Endodermal cell (in vitro differentiated cells): ENCODE measurements at places on chromosomes 5 and 9. TPM values are rescaled to one million over a fixed set of nuclear protein-coding genes. Genes with fewer than 3 reads are reported as not detected.

RNF183 gene
- 0.48 TPM in 1 of 2 replicates, not detected in the other for total RNA-seq

- peak; percentile 71 for DNase-seq
- no peaks in the 10 kb centered on the region for H3K36me3 ChIP-seq
- no peak overlapping the region for H3K27ac ChIP-seq
Observed at GRCh38 chr5:137220523-137220927, 278.6 kb downstream of the SPOCK1 start.

GRCh38 chr5:134019636-134020035 lies 14.9 kb upstream of the VDAC1 start:
- DNase-seq, result no peak
- peaks cover 3% of the 10 kb centered on the region for H3K4me1 ChIP-seq
- H3K36me3 ChIP-seq, result no peaks in the 10 kb centered on the region
- H3K27ac ChIP-seq, result no peak overlapping the region

GRCh38 chr9:117616431-117616831 lies 87.8 kb upstream of the TLR4 start:
- DNase-seq, result no peak
- H3K4me3 ChIP-seq, result no peak overlapping the region
- H3K27me3 ChIP-seq, result no peaks in the 10 kb centered on the region
- H3K4me1 ChIP-seq, result no peaks in the 10 kb centered on the region
- no peaks in the 10 kb centered on the region for H3K36me3 ChIP-seq

ST8SIA4 gene
- total RNA-seq, result 47.0 and 49.4 TPM in 2 replicates

GRCh38 chr5:167899490-167900070 lies 391.9 kb upstream of the WWC1 start:
- no peak overlapping the region for H3K4me3 ChIP-seq
- DNase-seq, result no peak
- no peak overlapping the region for H3K27ac ChIP-seq
- peaks cover 3% of the 10 kb centered on the region for H3K4me1 ChIP-seq
- no peaks in the 10 kb centered on the region for H3K36me3 ChIP-seq

DNA sequence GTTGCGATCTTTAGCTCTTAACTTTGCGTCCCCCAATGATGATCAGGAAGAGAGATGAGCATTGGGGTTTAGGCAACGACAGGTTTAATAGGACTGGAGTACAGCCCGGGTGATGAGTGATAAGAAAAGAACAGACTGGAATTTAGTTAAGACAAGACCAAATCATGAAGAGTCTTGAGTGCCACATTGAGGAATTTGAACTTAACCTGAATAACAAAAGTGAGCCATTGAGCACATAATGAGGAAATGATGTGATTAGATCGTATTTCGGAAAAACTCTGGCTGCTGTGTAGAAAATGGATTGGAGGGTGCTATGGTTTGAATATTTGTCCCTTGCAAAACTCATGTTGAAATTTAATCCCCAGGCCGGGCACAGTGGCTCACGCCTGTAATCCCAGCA lies 83.2 kb upstream of the MELK start:
- H3K4me1 ChIP-seq, result peaks cover 4% of the 10 kb centered on the region
- no peaks in the 10 kb centered on the region for H3K27me3 ChIP-seq
- peaks cover 3% of the 10 kb centered on the region for H3K36me3 ChIP-seq

GRCh38 chr5:67262206-67262605 lies 65.6 kb upstream of the CD180 start:
- DNase-seq, result no peak
- no peaks in the 10 kb centered on the region for H3K36me3 ChIP-seq
- H3K27ac ChIP-seq, result no peak overlapping the region
- no peak overlapping the region for H3K4me3 ChIP-seq
- no peaks in the 10 kb centered on the region for H3K4me1 ChIP-seq
- no peaks in the 10 kb centered on the region for H3K27me3 ChIP-seq

DNA sequence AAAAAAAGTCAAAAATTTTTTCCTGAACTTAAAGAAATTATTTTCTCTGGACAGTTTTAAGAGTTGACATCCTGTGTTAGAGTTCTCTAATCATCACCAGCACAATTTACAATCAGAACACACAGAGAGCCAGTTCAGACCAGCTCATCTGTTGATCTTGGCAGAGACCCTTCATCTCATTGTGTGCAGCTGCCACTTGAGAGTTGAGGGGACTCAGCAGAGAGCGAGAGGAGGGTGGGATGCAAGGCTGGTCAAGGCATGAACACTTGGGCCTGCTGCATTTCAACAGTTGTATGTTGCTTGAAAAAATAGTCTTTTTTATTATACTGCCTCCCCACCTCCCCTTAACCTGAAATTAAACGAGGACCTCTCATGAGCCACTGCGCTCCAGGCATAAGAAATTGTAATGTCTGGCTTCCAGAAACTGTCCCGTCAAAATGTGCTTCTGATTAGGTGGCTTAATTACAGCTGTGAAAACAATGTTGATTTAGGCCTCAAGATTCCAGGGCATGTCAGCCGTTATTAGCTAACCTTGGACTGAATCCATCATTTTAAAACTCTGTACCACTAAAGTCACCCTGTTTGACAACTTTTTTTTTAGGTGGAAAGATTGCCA lies 383.6 kb downstream of the CCDC171 start:
- H3K36me3 ChIP-seq, result no peaks in the 10 kb centered on the region
- H3K4me3 ChIP-seq, result no peak overlapping the region
- no peaks in the 10 kb centered on the region for H3K4me1 ChIP-seq

SHC3 gene
- 1.3 and 1.6 TPM in 2 replicates for total RNA-seq

DNA sequence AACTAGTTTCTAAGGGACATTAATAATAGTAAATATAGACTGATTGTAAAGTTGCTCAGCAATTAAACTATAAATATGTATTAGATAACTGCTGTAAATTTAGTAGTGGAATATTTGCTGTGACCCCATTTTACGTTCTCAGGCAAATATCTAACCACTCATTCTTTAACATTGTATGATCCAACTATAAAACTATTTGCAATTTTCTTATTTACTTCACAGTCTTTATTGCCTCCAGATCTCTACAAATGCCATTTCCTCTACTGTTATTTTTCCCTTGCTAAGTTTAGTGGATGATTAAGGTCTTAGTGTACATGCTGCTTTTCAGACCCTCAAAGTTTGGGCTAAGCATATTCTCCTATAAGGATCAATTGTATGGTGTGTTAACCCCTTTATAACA lies 526.2 kb upstream of the ST8SIA4 start:
- no peak for DNase-seq
- no peaks in the 10 kb centered on the region for H3K4me1 ChIP-seq
- H3K36me3 ChIP-seq, result no peaks in the 10 kb centered on the region
- no peak overlapping the region for H3K27ac ChIP-seq

GRCh38 chr9:123590499-123590898 lies 234.5 kb downstream of the CRB2 start:
- H3K4me1 ChIP-seq, result no peaks in the 10 kb centered on the region
- H3K36me3 ChIP-seq, result no peaks in the 10 kb centered on the region
- no peak overlapping the region for H3K4me3 ChIP-seq
- no peak for DNase-seq
- H3K27ac ChIP-seq, result no peak overlapping the region

DNA sequence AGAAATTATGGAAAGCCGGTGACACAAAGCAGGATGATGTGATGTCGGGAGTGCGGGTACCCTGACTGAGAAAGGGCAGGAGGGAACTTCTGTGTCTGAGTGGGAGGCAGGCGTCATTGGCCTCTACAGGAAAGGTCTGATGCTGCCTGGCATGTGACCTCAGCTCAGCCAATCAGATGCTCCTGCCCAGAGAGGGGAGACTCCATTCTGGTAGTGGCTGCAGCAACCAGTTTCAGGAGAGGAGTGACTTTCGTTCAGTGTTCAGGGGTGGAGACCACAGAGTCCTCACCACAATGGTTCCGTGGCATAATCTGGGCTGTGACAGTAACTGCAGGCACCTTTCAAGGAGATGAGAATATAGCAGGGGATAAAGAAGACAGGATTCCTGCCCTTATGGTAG lies 6.7 kb upstream of the SFXN1 start:
- no peaks in the 10 kb centered on the region for H3K36me3 ChIP-seq
- H3K4me1 ChIP-seq, result peaks cover 9% of the 10 kb centered on the region
- no peaks in the 10 kb centered on the region for H3K27me3 ChIP-seq
- no peak for DNase-seq
- H3K27ac ChIP-seq, result no peak overlapping the region

DNA sequence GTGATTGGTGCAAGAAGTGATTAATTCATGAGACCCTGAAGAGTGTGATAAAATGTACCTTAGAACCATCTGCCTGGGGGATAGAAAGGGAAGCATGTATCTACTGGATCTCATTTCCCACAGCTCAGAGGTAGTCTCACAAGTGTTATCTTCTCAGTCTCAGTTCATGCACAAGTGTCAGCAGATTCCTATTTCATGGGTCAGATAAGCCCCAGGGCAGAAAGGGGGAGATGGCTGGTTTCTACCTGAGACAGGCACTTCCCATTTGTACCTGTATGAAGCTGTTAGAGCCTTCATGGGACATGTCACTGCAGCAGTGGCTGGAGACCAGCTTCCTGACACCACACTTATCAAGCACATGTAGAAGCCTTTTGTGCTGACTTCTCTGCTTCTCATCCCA lies 45.6 kb upstream of the SMIM15 start:
- H3K4me3 ChIP-seq, result no peak overlapping the region
- no peaks in the 10 kb centered on the region for H3K36me3 ChIP-seq
- no peaks in the 10 kb centered on the region for H3K4me1 ChIP-seq
- no peaks in the 10 kb centered on the region for H3K27me3 ChIP-seq

HNRNPA0 gene
- total RNA-seq, result 50.7 and 52.4 TPM in 2 replicates

GRCh38 chr9:90854637-90855175 lies 53.1 kb downstream of the SYK start:
- H3K4me1 ChIP-seq, result no peaks in the 10 kb centered on the region
- DNase-seq, result no peak
- H3K27me3 ChIP-seq, result no peaks in the 10 kb centered on the region
- H3K36me3 ChIP-seq, result no peaks in the 10 kb centered on the region

- no peaks in the 10 kb centered on the region for H3K4me1 ChIP-seq
- peak; percentile 98 for DNase-seq
- no peaks in the 10 kb centered on the region for H3K27me3 ChIP-seq
- no peak overlapping the region for H3K4me3 ChIP-seq
- H3K27ac ChIP-seq, result no peak overlapping the region
- no peaks in the 10 kb centered on the region for H3K36me3 ChIP-seq
Observed at GRCh38 chr9:93682155-93682968, 106.0 kb downstream of the PHF2 start.

SUSD3 gene
- total RNA-seq, result 4.6 and 5.1 TPM in 2 replicates

DNA sequence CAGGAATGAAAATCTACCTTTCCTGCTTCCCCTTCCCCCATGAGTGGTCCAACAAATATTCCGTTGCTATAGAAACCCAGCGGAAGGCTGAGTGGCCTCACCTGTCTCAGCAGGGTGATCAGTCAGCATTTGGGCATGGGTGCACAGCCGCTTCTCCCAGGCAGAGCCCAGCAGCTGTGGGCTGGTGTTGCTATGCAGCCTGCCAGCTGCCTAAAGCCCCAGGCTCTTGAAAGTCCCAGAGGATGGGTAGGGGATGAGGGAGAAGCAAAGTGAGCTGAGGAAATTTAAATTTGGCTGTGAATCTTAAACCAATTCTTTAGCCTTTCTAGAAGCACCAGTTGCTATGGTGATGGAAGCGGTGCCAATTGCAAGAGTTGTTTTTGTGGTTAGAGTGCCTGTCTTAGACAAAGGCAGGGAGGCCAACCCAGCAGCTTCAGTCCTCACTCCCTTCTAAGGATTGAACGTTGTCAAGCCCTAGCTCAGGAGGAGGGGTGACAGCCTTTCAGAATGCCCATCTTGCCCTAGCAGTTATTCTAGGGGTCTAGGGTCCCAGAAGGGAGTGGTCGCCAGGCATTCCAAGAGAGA lies 151.5 kb upstream of the PITX1 start:
- H3K27me3 ChIP-seq, result peaks cover 9% of the 10 kb centered on the region
- DNase-seq, result peak; percentile 40
- H3K27ac ChIP-seq, result no peak overlapping the region
- H3K4me1 ChIP-seq, result peaks cover 6% of the 10 kb centered on the region
- H3K36me3 ChIP-seq, result no peaks in the 10 kb centered on the region

- no peak for DNase-seq
- H3K36me3 ChIP-seq, result no peaks in the 10 kb centered on the region
- H3K27ac ChIP-seq, result no peak overlapping the region
- H3K27me3 ChIP-seq, result no peaks in the 10 kb centered on the region
Observed at GRCh38 chr9:71796100-71796767, 27.9 kb upstream of the CEMIP2 start.

HAPLN1 gene
- total RNA-seq, result 0.07 to 0.29 TPM (median 0.23 TPM) in 3 replicates

IFNK gene
- not detected in 2 replicates for total RNA-seq

GRCh38 chr9:82492274-82492673 lies 503.7 kb downstream of the SPATA31D1 start:
- H3K4me1 ChIP-seq, result no peaks in the 10 kb centered on the region
- no peak overlapping the region for H3K4me3 ChIP-seq
- H3K27me3 ChIP-seq, result peaks cover 5% of the 10 kb centered on the region
- H3K36me3 ChIP-seq, result no peaks in the 10 kb centered on the region
- no peak for DNase-seq
- H3K27ac ChIP-seq, result no peak overlapping the region

GRCh38 chr5:37869216-37869615 lies 29.4 kb upstream of the GDNF start:
- no peaks in the 10 kb centered on the region for H3K27me3 ChIP-seq
- H3K4me3 ChIP-seq, result no peak overlapping the region
- H3K4me1 ChIP-seq, result no peaks in the 10 kb centered on the region

- no peaks in the 10 kb centered on the region for H3K27me3 ChIP-seq
- H3K4me1 ChIP-seq, result peaks cover 12% of the 10 kb centered on the region
- no peak overlapping the region for H3K4me3 ChIP-seq
Observed at GRCh38 chr9:69190086-69190862, 16.2 kb downstream of the TJP2 start.

DNA sequence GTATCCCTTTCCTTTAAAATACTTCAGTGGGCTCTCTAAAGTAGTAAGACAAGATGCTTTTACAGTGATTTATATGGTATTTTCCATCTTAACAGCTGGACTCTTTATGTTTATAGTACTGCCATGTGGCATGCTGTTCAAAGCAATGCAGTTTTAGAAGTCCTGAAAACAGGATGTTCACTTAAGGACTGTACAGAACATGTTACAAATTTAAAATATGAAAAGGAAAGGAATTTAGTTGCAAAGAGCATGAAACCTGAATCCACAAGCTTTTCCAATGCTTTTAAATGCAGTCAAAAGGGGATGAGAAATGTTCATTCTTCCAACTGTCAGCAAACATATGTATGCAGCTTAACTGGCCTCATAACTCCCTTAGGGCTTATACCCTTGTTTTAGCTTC lies 580.2 kb downstream of the EFNA5 start:
- no peaks in the 10 kb centered on the region for H3K36me3 ChIP-seq
- H3K4me3 ChIP-seq, result no peak overlapping the region
- no peak overlapping the region for H3K27ac ChIP-seq
- DNase-seq, result no peak
- no peaks in the 10 kb centered on the region for H3K27me3 ChIP-seq

- no peak for DNase-seq
- no peaks in the 10 kb centered on the region for H3K27me3 ChIP-seq
- H3K27ac ChIP-seq, result no peak overlapping the region
- no peaks in the 10 kb centered on the region for H3K4me1 ChIP-seq
- no peaks in the 10 kb centered on the region for H3K36me3 ChIP-seq
Observed at GRCh38 chr9:1129382-1129781, 79.2 kb downstream of the DMRT2 start.

MTX3 gene
- 35.7 to 41.5 TPM (median 39.7 TPM) in 3 replicates for total RNA-seq

ADCY2 gene
- 62.3 to 84.5 TPM (median 63.2 TPM) in 3 replicates for total RNA-seq

- no peak overlapping the region for H3K27ac ChIP-seq
- no peak for DNase-seq
- H3K4me3 ChIP-seq, result no peak overlapping the region
- no peaks in the 10 kb centered on the region for H3K36me3 ChIP-seq
- peaks cover 3% of the 10 kb centered on the region for H3K4me1 ChIP-seq
Observed at GRCh38 chr5:65263321-65263720, 218.4 kb downstream of the ADAMTS6 start.

GRCh38 chr9:135415586-135415985 lies 64.0 kb upstream of the PPP1R26 start:
- DNase-seq, result no peak
- H3K36me3 ChIP-seq, result no peaks in the 10 kb centered on the region
- no peaks in the 10 kb centered on the region for H3K27me3 ChIP-seq
- no peaks in the 10 kb centered on the region for H3K4me1 ChIP-seq

GRCh38 chr5:153080940-153081339 lies 409.5 kb upstream of the GRIA1 start:
- no peaks in the 10 kb centered on the region for H3K36me3 ChIP-seq
- H3K4me3 ChIP-seq, result no peak overlapping the region
- no peaks in the 10 kb centered on the region for H3K27me3 ChIP-seq
- H3K27ac ChIP-seq, result no peak overlapping the region
